Right cardiac atrium (tissue), 5 donors: ENCODE measurements at places on chromosomes 12 and 14.
A peak's percentile ranks its signal among the peaks of the same experiment; 100 is the strongest.

DNA sequence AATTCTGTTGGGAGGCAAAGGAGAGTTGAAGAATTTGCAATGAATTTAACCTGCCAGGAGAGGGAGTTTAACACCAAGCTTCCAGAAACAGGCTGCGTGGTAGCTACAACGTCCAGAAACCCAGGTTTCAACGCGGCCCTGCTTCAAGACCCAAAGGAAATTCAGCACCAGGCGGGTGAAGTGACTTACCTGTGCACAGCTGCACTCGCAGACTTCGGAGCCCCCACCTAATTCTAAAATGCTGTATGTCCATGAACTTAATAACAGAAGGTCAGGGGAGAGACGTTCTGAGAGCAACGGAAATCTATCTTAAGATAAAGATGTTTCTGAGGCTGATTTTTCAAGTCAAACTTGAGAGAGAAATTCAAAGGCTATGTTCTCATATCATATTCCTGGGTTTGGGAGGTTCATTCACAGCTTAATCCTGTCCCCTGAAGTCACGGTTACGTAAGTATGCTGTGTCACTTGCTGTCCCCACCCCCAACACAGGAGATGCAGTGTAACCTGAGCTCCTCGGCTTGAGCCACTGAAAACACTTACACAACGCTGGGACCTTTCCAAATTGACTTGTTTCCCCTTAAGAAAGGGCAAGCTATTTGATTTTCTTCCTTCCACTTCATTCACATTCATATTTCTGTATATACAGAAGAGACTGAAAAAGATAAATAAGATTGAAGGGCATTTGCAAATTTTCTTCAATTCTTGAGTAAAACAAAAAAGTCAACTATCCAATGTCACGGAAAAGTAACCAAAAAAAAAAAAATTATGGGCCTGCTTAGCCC lies 22.7 kb downstream of the CLIP1 start:
- peak; percentile 63 for DNase-seq

GRCh38 chr14:55446127-55446736 lies 5.8 kb upstream of the TBPL2 start:
- no peak for DNase-seq

GRCh38 chr14:52402812-52403526 lies 88.9 kb downstream of the PTGER2 start:
- no peak for DNase-seq

GRCh38 chr12:51972422-51972812 lies 20.9 kb downstream of the ACVR1B start:
- no peak for DNase-seq

GRCh38 chr12:118958520-118958919 lies 22.8 kb upstream of the SRRM4 start:
- DNase-seq = no peak

DNA sequence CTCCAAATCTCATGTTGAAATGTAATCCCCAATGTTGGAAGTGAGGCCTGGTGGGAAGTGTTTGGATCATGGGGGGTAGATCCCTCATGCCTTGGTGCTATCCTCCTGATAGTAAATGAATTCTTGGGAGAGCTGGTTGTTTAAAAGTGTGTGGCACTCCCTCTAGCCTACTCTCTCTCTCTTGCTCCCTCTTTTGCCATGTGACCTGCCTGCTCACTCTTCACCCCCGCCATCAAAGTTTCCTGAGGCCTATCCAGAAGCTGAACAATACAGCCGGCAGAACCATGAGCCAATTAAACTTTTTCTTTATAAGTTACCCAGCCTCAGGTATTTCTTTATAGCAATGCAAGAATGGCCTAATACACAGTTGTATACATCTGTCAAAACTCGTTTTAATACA lies 62.5 kb downstream of the BCL2L14 start:
- DNase-seq = no peak

- no peak for DNase-seq
These were observed 9.7 kb downstream of the CLEC2A start for GRCh38 chr12:9922429-9922828.

DNA sequence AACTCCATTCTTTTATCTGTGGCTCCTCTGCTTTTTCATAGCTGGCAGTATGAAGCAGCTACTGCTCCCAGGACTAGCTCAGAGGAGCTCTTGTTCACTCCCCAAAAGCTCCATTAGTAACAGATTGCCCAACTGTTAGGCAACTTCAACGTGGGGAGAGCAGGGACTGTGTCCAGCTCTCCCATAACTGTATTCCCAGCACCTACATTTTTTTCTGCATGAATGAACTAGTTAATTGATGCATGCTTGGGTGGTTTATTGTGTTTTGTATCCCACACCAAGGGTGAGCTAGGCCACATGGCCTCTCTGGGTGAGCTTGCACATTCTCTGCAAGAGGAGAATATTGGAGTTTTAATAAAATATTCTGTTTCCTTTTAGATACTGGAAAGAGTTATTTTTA lies 15.2 kb downstream of the STON2 start:
- no peak for DNase-seq

DNA sequence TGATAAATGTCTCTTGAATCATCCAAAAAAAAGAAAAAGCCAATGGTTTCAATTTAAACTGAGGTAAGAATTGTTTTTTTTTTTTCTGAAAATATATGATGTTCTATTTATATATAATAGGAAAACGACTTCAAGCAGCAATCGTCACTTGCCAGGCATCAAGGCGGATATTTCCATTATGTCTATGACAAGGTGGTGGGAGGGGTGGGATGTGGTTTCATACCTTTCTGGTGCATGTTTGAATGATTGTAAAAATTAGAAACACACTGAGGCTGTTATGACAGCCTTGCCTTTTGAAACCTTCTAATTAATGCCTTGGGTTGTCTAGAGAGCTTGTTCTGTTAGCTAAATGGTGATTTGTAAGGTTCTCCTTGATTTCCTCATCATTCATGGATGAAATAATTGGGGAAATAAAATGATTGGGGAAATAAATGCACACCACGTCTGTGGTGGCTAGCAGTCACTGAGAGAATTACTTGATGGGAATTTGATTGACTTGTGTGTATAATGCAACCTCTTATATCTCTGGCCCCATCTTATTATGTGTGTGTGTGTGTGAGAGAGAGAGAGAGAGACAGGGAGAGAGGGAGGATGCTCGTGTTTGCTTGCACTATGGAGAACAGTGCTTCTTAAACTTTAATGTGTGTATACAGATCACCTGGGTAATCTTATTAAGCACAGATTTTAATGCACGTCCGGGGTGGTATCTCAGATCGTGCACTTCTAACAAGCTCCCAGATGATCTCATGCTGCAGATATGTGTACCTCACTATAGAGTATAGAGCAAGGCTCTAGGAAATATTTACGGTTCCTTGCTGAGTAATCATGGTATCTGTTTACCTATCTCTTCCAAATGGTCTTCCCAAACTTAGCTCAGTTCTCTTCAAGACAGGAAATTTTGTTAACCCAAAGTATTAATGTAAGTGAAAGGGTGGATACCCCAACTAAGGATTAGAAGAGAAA lies 502.6 kb downstream of the DIO2 start:
- no peak for DNase-seq
